ENCODE measurements at places on chromosomes 1 and 21.

GRCh38 chr1:108831225-108831624 lies 25.7 kb downstream of the AKNAD1 start:
- no peak for DNase-seq

DNA sequence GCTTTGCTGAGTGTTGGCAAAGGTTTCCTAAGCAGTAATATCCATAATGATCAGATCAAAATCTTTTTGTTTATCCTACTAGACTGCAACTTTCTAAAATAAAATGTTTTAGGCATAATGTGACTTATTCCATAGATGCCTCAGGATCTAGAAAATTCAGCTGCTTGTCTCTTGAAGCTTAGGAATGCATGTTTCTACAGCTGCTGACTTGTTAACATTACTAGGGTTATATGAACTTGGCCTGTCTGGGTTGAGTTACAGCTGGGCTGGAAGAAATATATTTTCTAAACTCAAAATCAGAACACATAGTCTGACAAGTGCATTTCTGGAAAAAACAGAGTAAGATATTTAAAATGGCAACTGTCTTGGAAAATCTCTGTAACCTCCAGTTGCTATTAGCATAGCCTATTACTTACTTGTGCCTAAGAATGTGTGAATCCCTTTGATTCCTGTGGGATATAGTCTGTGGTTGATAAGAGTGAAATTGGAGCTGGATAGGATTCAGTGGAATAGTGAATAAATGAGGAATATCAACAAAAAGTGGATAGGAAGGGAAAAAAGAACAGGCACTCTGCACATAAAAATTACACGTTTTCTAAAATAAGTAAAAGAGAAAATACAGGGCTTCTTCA lies 61.2 kb downstream of the RGS4 start:
- no peak for DNase-seq

GRCh38 chr21:28480470-28480869 lies 512.2 kb downstream of the LTN1 start:
- DNase-seq: no peak

GRCh38 chr21:34603002-34603709 lies 11.8 kb downstream of the RCAN1 start:
- peak; percentile 31 for DNase-seq

DNA sequence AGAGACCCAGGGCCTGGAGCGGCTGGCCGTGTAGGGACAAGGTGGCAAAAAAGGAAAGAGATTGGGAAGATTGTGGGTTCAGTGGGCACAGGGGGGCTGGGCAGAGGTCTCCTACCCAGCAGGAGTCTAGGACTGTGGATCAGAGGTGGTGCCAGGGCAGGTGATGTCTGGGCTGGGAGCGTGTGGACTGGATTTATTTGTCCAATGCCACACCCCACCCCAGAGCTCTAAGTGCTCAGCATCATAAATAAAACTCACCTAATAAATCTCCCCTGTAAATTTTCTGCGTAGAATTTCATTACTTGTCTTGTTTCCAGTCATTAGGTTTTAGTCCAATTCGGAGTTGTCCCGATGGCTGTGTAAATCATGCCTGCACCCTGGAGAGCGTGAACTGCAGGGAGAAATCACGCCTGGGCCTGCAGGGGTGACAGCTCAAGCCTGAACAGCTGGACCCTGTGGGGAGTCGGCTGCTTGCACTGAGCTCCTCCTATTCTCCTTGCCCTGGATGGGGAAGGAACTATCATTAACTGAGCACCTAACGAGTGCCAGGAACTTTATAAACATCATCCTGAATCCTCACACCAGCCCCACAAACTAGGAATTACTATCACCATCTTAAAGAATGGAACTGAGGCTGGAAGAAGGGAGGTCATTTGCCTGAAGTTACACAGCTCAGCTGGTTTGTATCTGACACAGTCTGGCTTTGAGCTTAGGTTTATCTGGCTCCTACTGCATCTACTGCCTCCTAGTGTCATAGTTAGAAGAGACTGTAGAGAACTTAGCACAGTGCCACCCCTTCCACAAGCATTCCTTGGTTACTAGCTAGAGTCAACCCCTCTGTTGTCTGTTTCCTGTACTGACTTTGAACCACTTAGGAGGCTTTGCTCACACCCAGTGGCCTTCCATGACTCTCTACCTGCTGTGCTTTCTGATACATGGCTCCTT lies 25.0 kb upstream of the POU3F1 start:
- peak; percentile 25 for DNase-seq

- DNase-seq: peak; percentile 41
Measured at GRCh38 chr1:43329995-43330751, 7.4 kb upstream of the MPL start.

- DNase-seq: no peak
Measured at GRCh38 chr1:153799566-153800465, 24.6 kb downstream of the SLC27A3 start.

DNA sequence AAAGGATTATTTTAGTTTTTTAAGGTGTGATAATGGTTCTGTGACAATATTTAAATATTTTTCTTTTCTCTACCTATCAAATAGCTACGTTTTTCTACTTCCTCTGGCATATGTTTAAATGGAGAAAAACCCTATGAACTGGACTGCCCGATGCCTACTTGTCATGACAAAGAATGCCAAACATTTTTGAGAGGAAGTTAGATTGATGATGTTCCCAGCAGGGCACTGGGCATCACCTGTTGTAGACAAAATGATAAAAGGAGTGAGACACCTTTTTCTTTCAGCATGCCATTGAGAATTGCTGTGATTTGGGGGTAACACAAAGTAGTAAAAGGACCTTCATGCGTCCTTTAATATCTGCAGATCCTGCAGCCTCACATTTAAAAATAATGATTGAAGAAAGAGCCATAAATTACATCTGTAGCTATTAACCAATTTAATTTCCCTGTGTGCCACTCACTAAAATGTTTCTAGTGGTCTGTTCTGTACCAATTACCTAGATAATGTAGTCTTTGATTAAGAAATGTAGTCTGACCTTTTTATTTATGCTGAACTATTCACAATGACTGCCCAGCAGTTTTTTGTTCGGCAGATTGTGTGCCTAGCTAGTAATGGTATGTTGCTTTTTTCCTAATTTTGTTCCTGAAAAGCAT lies 47.6 kb downstream of the RPL5 start:
- DNase-seq: no peak

- peak; percentile 64 for DNase-seq
Measured at GRCh38 chr1:46179138-46180081, 3.1 kb upstream of the P3R3URF start.

- DNase-seq: peak; percentile 37
Measured at GRCh38 chr1:39892601-39893595, 8.8 kb downstream of the MYCL start.

DNA sequence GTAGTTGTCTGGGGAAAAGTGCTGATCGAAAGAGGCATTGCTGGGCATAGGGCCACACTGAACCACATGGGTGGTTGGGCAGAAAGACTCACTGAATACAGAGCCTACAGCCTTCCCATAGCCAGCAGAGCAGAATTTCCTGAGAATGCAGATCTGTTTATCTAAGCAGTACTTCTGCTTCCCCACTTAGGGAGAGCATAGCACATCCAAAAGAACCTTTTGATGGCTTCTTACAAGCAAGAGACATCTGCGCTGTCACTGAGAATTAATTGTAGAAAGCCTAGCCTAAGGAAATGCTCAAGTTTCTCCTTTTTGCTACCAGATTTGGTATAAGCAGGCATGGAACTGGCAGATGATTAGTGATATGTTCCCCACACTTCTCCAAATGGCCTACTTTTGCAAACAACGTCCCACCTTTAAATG lies 13.0 kb upstream of the KLHDC8A start:
- DNase-seq: no peak

GRCh38 chr21:42187976-42188653 lies 30.8 kb upstream of the ABCG1 start:
- no peak for DNase-seq

- peak; percentile 36 for DNase-seq
Measured at GRCh38 chr1:27099135-27099586, 55.8 kb downstream of the SLC9A1 start.

GRCh38 chr1:8194481-8195227 lies 123.3 kb upstream of the SLC45A1 start:
- DNase-seq: no peak

GRCh38 chr1:206580438-206581113 lies 31.7 kb downstream of the EIF2D start:
- DNase-seq: no peak

GRCh38 chr1:116232989-116233514 lies 121.9 kb downstream of the MAB21L3 start:
- DNase-seq: no peak

DNA sequence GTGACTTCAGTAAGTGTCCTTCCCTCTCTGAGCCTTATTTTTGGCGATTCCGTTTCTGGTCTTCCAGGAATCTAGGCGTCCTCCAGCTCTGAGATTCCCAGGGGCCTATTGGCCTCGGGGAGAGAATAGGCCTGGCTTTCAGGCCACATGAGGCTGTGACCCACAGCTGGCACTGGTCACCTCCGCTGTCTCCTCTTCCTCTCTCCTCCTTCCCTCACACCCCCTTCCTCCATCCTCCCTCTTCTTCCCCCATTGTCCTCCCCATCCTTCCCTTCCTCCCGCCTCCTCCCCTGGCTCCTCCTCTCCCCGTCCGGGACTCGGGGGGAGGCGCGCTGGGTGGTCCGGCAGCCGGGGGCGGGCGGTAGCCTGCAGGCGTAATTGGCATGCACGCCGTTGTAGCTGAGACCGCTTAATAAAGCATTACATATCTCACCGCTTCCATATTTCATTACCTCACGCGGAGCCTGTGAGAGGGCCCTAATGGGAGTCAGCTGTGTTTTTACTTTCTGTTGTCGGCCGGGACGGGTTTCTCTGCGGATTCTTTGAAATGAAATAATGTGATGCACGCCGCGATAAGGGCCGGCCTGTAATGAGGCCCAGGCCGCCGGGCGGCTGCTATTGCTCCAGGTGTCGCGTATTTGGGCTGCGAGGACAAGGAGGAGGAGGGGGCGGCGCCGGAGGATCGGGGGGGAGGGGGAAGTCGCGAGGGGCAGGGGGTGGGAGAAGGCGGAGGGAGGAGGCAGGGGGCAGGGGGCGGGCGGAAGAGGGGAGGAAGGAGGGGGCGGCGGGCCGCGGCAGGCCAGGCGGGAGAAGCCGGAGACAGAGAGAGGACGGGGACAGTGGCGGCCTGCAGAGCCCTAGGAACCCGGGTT lies 95.3 kb downstream of the FOXD2 start:
- no peak for DNase-seq

DNA sequence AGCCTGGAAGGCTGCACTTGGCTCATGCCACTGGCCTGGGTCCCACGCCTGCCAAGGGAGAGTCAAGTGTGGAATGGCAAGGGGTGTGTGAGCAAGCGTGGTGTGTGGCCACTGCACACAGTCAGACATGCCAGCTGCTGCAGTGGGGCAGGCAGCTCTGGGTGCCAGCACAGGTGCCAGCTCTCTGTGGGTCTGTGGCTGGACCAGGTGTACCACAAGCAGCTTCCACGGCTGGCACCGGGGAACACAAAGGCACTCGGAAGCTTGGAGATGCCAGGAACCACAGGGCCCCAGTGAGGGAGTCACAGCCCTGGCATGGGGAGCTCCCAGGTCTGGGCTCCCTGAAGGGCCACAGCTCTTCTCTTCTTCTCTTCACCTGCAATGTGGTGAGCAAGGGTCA lies 34.8 kb downstream of the ACTL8 start:
- DNase-seq: no peak

DNA sequence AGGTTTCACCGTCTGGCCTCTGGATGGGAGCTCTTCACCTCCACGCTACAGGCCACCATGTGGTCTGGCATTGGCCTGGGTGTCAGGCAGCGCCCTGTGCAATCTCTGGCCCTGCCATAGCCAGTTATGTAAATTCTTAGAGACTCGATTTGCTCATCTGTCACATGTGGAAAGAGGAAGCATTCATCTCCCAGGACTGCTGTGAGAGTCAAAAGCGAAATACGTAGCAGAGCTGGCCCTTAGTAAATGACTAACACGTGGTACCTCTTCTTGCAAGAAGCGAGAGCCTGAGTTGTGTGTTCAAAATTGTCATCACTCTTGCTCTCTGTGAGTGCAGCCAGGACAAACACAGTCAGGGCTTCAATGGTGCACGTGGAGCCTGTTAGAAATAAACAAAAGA lies 159.0 kb upstream of the BACE2 start:
- no peak for DNase-seq

DNA sequence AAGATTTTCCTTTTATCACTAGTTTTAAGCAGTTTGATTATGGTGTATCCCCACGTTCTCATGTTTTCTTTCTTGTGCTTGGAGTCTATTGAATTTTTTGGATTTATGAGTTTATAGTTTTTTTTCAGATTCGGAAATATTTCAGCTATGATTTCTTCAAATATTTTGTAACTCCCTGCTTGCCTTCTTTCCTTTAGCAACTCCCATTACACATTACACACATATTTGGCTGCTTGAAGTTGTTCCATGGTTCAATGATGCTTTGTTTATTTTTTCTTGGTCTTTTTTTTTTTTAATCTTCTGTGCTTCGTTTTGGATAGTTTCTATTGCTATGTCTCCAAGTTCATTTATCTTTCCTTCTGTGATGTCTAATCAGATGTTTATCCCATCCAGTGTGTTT lies 48.5 kb upstream of the WARS2 start:
- DNase-seq: no peak

GRCh38 chr1:192615055-192615454 lies 20.9 kb upstream of the RGS13 start:
- no peak for DNase-seq

- DNase-seq: no peak
Measured at GRCh38 chr1:7869136-7869920, 16.5 kb upstream of the UTS2 start.

- peak; percentile 62 for DNase-seq
Measured at GRCh38 chr1:241998412-241998921, 431 bp downstream of the MAP1LC3C start.
